Hepatocyte (in vitro differentiated cells): ENCODE measurements at places on chromosomes 7 and 10. TPM values are rescaled to one million over a fixed set of nuclear protein-coding genes. Genes with fewer than 3 reads are reported as not detected.
A peak's percentile ranks its signal among the peaks of the same experiment; 100 is the strongest.

- no peak for DNase-seq
- H3K36me3 ChIP-seq, result no peaks in the 10 kb centered on the region
- H3K4me3 ChIP-seq, result no peak overlapping the region
- peaks cover 8% of the 10 kb centered on the region for H3K27me3 ChIP-seq
- peaks cover 6% of the 10 kb centered on the region for H3K4me1 ChIP-seq
Observed at GRCh38 chr10:125555267-125555666, 127.7 kb downstream of the TEX36 start.

DNA sequence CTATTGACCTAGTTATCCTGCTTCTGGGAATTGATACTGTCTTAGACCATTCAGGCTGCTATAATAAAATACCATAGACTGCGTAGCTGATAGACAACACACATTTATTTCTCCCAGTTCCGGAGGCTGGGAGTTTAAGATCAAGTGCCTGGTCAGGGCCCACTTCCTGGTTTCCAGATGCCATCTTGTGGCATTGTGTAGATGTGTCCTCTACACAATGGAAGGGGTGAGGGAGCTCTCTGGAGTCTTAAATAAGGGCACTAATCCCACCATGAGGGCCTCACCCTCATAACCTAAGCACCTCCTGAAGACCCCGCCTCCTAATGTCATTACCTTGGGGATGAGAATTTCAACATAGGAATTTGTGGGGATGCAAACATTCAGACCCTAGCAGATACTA, 62.4 kb downstream of the SLC35B4 start:
- H3K27me3 ChIP-seq, result no peaks in the 10 kb centered on the region
- no peaks in the 10 kb centered on the region for H3K36me3 ChIP-seq
- H3K27ac ChIP-seq, result no peak overlapping the region
- DNase-seq, result no peak

DNA sequence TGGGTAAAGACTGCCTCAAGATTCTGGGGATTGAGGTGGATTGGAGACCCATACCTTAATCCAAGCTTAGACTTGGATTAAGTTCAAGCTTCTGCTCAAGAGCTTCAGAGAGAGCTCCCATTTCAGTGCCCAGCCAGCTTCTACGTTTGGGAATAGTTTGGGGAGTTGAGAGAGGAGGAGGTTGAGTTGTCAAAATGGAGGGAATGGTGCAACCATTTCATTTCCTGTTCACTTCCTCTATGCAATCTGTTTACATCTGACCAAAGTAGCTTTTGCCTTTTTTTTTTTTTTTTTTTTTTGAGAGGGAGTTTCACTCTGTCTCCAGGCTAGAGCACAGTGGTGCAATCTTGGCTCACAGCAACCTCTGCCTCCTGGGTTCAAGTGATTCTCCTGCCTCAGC, 65.8 kb downstream of the ENTPD1 start:
- H3K27ac ChIP-seq, result no peak overlapping the region
- no peak overlapping the region for H3K4me3 ChIP-seq
- H3K36me3 ChIP-seq, result no peaks in the 10 kb centered on the region
- DNase-seq, result no peak

DNA sequence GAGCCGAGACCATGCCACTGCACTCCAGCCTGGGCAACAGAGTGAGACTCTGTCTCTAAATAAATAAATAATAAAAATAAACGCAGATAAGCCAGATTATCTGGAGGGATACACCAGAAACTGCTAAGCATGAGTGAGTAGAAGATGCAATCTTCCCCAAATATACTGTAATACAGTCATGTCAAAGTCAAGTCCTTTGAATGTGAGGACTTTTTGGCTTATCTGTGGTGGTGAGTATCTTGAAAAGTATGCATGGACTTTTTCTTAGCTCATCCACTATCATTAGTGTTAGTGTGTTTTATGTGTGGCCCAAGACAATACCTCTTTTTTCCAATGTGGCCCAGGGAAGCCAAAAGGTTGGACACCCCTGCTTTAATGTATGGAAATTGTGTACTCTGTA, 44.7 kb upstream of the PITRM1 start:
- no peaks in the 10 kb centered on the region for H3K27me3 ChIP-seq
- H3K4me1 ChIP-seq, result no peaks in the 10 kb centered on the region
- no peak overlapping the region for H3K27ac ChIP-seq
- H3K36me3 ChIP-seq, result no peaks in the 10 kb centered on the region
- no peak for DNase-seq

GRCh38 chr10:124040451-124041188, 52.8 kb downstream of the CHST15 start:
- DNase-seq, result no peak

- no peak for DNase-seq
- H3K4me3 ChIP-seq, result no peak overlapping the region
- H3K27me3 ChIP-seq, result no peaks in the 10 kb centered on the region
- H3K27ac ChIP-seq, result no peak overlapping the region
Observed at GRCh38 chr7:5711409-5711808, 70.1 kb downstream of the RNF216 start.

GRCh38 chr7:148472406-148472805, 118.2 kb upstream of the C7orf33 start:
- H3K36me3 ChIP-seq, result no peaks in the 10 kb centered on the region
- no peaks in the 10 kb centered on the region for H3K4me1 ChIP-seq
- H3K27me3 ChIP-seq, result no peaks in the 10 kb centered on the region
- DNase-seq, result no peak
- H3K27ac ChIP-seq, result no peak overlapping the region
- H3K4me3 ChIP-seq, result no peak overlapping the region

GRCh38 chr10:101843032-101844021, at the start of gene KCNIP2:
Gene KCNIP2 (minus strand): TSS chr10:101843800. CDS start chr10:101843568, 232 bp downstream.
- no peak within 1 kb of the TSS for H3K27ac ChIP-seq
- H3K4me3 ChIP-seq, result no peak within 1 kb of the TSS
- peaks cover 13% of the 10 kb centered on the region for H3K4me1 ChIP-seq
- DNase-seq, result peak; percentile 50
- no peaks in the 10 kb centered on the region for H3K36me3 ChIP-seq

- H3K27me3 ChIP-seq, result peaks cover 33% of the 10 kb centered on the region
- H3K4me1 ChIP-seq, result peaks cover 10% of the 10 kb centered on the region
- no peak for DNase-seq
- H3K4me3 ChIP-seq, result no peak overlapping the region
Observed at GRCh38 chr7:117325836-117326235, 3.0 kb upstream of the WNT2 start.

- no peaks in the 10 kb centered on the region for H3K4me1 ChIP-seq
- no peak for DNase-seq
- no peak overlapping the region for H3K27ac ChIP-seq
- no peaks in the 10 kb centered on the region for H3K27me3 ChIP-seq
- no peaks in the 10 kb centered on the region for H3K36me3 ChIP-seq
Observed at GRCh38 chr7:118502235-118502634, 277.7 kb downstream of the ANKRD7 start.

GRCh38 chr7:128404143-128404681, 5.6 kb downstream of the IMPDH1 start:
- H3K27me3 ChIP-seq, result no peaks in the 10 kb centered on the region
- no peak overlapping the region for H3K4me3 ChIP-seq
- H3K27ac ChIP-seq, result no peak overlapping the region
- DNase-seq, result no peak
- peaks cover 32% of the 10 kb centered on the region for H3K4me1 ChIP-seq

DNA sequence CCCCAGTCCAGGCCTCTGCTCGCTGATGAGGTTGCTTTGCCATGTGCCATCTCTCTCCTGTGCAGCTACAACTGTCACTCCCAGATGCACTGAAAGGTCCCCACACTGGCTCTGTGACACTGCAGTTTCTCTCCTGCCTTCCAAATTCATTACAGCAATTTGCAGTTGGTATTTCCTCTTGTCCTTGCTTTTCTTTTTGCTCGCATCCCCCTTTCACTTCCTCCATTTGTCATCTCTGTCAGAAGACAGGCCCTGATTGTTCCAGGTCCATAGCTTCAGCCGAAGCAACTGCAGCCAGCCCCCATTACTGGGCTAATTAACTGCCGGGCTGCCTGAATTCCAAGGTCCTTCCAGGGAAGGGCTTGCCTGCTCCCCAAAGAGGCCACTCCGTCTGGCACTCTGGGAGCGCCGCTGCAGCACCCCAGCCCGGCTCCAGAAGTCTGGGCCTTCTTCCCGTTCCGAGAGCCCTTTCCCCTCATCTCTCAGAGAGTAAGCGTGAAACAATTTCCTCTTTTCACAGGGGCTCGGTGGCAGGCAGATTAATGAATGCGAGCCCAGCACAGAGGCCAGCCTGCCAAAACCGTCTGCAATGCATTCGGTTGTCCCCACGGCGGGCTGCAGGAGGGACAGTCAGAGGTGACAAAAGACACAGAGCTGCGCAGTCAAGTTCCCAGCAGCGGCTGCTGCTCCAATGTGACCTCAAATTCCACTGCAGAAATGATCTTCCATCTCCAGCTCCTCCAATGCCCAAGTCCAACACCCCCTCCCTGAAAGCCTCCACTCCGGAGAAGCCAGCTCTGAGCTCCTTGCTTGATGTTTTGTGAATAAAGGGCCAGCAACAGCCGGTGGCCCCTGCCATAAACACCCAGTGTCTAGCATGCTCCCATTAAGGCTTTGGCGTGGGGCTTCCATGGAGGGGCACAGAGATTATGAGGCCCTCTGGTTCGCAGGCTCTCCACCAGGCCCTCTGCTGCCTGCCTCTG, 279.4 kb upstream of the HABP2 start:
- DNase-seq, result no peak
- no peaks in the 10 kb centered on the region for H3K4me1 ChIP-seq
- H3K27me3 ChIP-seq, result no peaks in the 10 kb centered on the region

GRCh38 chr7:11127988-11128387, 154.3 kb downstream of the PHF14 start:
- no peak for DNase-seq
- no peak overlapping the region for H3K27ac ChIP-seq
- no peak overlapping the region for H3K4me3 ChIP-seq
- H3K36me3 ChIP-seq, result no peaks in the 10 kb centered on the region

DNA sequence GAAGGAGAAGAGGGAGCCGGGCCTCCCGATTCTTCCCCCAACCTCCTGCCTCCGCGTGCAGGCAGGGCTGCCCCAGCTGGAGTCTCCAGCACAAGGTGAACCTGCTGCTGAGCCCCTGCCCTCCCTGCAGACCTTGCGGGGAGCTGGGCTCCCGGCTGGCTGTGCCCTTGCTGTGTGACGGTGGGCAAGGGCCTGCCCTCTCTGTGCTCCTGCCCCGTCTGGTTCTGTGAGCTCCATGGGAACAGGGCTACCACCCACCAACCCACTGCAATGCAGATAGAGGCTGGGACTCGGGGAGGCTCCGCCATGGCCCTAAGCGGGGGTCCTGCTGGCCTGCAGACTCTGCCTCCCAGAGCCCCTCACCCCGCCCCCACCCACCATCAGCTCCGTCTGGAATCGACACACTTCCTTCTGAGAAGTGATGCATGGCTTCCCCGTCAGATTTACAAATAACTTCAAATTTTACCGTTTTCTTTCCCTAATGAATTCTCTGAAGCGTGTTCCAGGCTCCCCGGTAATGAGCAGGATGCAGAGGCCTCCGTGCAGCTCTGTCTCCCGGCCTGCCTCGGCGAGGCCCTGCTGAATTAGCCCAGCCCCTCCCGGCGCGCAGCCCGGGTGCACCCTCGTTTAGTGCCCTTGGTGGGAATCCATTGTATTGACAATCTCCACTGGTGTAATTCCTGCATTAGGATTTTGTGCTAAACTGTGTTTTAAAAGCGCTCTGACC, 111.0 kb downstream of the MICALL2 start:
- no peak for DNase-seq
- H3K4me3 ChIP-seq, result no peak overlapping the region
- H3K27me3 ChIP-seq, result no peaks in the 10 kb centered on the region

GJC3 gene
- total RNA-seq, result not detected in 2 replicates

OR2A14 gene
- 0.27 TPM in 1 of 2 replicates, not detected in the other for total RNA-seq

DDX56 gene
- total RNA-seq, result 57.1 and 57.7 TPM in 2 replicates

TMEM176B gene
- total RNA-seq, result 200 and 263 TPM in 2 replicates

ABCB1 gene
- total RNA-seq, result 20.0 and 23.2 TPM in 2 replicates

MBL2 gene
- total RNA-seq, result 0.64 and 1.1 TPM in 2 replicates

BET1 gene
- 50.7 and 50.9 TPM in 2 replicates for total RNA-seq

OR13A1 gene
- 0.37 TPM in 1 of 2 replicates, not detected in the other for total RNA-seq

NKX1-2 gene
- total RNA-seq, result 2.0 and 5.2 TPM in 2 replicates
